ENCODE measurements at places on chromosomes 2 and 18.

GRCh38 chr2:181907057-181907456 lies 15.5 kb downstream of the ITPRID2 start:
- no peak for DNase-seq

DNA sequence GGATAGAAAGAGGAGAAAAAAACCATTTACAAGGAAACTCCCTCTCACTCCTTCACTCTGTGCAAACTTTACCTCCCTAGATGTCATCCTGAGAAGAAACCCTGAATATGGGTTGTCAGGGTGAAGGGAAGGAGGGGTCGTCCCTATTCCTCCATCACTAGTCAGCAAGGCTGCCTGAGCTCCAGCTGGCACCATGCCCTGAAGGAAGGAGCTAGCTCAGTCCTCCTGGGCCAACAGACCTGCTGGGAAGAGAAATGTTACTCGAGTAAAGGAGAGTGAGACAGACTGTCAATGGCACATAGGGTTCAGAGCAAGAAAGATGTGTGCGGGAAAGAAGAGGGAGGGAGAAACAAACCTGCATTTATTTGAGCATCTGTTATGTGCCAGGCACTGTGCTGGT lies 18.3 kb upstream of the EPAS1 start:
- DNase-seq, result no peak

DNA sequence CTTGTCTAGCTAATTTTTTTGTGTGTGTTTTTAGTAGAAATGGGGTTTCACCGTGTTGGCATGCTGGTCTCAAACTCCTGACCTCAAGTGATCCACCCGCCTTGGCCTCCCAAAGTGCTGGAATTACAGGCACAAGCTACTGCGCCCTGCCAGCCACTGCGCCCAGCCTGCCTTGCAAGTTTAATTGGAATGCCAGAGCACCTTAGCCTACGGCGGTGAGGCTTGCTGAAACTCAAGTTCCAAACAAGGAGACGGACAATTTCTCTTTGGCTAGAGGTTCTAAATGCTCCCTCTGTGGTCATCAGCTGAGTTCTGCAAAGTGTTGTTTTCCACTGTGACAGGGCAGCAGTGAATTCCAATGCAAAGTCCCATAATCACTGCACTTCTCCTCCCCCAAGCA lies 583.4 kb downstream of the KCNJ3 start:
- no peak for DNase-seq

GRCh38 chr2:172864182-172864581 lies 128.5 kb downstream of the RAPGEF4 start:
- DNase-seq, result peak; percentile 16

DNA sequence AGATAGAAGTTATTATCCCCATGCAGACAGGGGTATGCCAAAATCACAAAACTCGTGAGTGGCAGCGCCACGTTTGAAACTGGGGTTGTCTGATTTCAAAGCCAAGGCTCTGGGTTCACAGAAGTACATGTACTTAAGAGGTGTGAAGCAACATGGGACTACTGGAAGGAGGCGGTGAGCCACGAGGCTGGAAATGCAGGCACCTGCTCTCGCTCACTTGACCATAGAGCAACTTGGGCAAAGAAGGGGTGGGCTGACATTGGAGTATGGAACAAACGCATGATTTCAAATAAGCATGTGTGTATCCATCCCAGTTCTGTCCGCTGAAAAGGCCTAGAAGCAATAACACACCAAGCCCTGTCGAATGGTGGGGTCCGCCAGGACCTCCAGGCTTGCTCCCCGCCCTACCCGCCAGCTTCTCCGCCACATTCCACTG lies 593 bp upstream of the ACTR2 start:
- peak; percentile 58 for DNase-seq

DNA sequence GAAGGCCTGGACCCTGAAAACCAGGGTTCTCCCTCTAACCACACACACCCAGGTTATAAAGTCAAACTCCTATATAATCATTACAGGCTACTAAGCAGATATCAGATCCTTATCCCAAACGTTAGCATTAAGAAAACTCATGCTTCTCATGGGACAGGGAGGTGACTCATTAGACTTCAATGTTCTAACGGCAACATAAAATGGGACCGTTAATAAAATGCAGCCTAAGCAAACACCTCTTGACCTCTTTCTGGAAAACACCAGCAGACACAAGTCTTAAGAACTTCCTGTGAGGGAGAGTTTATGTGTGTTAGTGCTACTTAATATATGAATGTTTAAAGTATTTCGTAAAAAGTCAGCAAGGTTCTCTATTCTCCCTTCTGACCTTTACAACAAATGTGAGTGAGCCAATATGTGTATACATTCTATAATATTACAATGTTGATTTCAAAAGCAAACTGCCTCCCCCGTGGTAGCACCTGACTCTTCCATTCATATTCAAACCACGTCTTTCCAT lies 31.7 kb downstream of the LPIN2 start:
- DNase-seq, result peak; percentile 29

DNA sequence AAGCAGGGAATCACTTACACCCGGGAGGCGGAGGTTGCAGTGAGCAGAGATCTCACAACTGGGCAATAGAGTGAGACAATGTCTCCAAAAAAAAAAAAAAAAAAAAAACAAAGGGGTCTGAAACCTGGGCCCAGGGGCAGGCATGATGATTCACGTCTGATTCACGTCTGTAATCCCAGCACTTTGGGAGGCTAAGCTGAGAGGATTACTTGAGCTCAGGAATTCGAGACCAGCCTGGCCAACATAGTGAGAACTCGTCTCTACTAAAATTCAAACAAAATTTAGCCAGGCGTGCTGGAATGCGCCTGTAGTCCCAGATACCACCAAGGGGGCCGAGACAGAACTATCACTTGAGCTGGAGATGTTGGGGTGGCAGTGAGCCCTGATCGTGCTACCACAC lies 30.3 kb downstream of the TEX44 start:
- no peak for DNase-seq

GRCh38 chr2:234823877-234824376 lies 127.9 kb upstream of the SH3BP4 start:
- DNase-seq, result no peak

- no peak for DNase-seq
These were observed 18.4 kb downstream of the TSHZ1 start for GRCh38 chr18:75228967-75229366.

DNA sequence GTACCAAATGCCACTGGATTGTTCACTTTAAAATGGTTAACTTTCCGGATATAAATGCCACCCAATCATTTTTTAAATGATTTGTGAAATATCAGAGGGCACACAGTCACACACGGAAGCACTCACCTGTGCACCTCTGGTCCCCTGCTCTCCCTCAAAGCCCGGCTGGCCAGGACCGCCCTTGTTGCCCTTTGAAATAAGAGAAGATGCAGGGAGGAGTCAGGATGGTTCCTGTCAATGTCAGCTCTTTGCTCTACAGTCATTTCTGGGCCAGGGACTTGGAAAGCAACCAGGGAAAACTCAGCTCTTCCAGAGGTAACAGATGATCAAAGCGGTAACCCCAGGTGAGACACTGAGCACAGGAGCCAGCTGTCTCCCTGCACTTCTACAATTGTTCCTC lies 60.7 kb downstream of the COL6A3 start:
- no peak for DNase-seq

DNA sequence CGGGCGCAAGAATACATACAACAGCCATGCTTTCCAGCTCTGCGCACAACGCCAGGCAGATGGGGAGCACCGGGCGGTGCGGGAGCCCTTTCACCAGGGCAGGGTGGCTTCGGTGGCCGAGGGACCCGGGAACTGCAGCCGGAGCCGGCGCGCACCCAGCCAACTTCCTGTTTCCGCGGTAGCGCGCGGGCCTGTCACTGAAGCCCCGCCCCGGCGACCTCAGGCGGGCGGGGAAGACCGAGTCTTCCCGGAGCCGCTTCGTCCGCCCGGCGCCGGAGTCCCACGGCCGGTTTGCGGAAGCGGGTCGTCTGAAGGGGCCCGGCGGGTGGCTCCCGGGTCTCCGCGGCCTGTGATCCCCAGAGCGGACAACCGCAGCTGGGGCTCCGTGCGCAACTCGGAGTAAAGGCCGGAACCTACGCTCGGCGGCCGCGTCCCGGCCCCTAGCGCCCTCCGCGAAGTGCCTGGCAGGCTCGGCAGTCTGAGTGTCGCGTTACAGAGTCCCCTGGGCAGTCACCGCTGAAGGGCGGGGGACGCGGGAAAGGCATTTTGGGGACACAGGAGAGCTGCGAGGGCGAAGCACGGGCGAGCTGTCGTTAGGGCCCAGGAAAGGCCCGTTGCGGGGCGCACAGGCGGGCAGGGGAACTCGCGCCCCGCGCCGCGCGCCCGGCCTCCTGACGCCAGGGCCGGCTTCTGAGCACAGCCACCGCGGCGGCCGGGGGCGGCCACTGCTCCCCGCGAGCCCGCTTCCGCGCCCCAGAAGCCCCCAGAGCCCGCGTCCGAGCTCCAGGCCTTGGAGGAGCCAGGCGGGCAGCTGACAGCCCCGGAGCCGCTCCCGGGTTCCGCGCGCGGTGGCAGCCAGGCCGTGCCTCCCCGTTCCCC lies at the start of gene MPPE1:
MPPE1 (minus strand) TSS at position 136 of the 879 bp plus-strand sequence. CDS start 11,053 bp downstream, outside the sequence.
- peak; percentile 94 for DNase-seq

DNA sequence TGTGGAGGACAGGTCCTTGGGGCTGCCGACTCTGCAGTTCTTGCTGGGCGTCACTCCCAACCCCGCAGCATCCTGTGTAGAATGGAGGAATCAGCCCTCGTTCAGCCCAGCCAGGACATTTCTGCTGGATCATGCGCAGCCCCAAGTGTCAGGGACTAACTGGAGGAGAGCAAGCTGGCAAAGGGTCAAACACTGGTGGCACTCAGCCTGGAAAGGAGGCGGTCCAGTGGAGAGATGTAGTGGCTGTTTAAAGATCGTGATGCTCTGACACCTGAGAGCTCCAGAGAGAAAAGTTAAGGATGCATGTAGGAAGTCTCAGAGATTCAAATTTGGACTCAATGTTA lies 63.6 kb upstream of the SH3RF3 start:
- no peak for DNase-seq

- DNase-seq, result no peak
These were observed 47.4 kb downstream of the IMPA2 start for GRCh38 chr18:12028674-12029073.

GRCh38 chr18:44732599-44732998 lies 51.9 kb downstream of the SETBP1 start:
- DNase-seq, result no peak

GRCh38 chr2:223486751-223487150 lies 115.4 kb downstream of the SCG2 start:
- DNase-seq, result no peak
